ENCODE measurements at places on chromosomes 3 and 15.

DNA sequence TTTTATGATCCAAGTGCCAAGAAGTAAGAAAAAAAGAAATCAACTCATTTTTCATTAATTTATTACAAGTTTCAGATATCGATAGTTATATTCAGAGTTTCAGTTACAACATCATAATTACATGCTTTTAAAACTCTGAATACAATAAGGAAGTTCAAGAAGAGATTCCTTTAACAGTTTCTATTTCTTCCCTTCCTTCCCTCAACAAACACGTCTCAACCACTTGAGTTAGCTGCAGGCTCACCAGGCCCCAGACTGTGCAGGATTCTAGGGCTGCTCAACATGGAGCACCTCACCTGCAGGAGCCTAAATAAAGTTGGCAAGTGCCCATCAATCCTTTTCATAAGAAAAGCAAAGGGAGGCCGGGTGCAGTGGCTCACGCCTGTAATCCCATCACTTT lies 79.2 kb upstream of the FNDC3B start:
- no peak for DNase-seq

GRCh38 chr3:186237915-186238314 lies 124.1 kb downstream of the DGKG start:
- DNase-seq = no peak

GRCh38 chr3:154161806-154162205 lies 40.6 kb downstream of the ARHGEF26 start:
- no peak for DNase-seq

DNA sequence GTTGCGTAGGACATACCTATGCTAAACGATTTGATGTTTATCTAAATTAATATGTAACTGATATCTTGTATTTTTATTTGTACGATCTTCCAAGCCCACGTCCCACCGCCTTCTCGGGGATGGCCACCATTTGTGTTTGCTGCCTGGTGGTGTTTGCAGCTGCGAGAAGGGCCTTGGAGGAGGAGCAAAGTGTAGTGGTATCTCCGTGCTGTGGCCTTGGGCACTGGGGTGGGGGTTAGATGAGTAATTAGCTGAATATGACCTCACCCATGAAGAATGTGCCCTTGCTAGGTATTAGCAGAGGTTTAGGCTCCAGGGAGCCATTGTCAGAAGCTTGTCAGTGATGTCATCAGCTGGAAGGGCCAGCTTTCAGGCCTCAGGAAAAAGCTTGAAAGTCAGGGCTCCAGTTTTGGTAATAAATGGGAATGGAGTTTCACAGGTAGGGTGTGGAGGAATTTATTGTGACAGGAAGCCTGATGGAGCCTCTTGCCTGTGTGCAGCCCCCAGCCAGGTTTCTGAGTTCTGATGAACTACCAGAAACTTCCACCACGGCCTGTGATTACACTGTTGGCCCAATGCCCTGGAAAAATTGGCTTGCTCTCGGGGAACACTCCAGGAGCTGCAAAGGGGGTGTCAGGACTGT lies 41.0 kb downstream of the FLNB start:
- no peak for DNase-seq

DNA sequence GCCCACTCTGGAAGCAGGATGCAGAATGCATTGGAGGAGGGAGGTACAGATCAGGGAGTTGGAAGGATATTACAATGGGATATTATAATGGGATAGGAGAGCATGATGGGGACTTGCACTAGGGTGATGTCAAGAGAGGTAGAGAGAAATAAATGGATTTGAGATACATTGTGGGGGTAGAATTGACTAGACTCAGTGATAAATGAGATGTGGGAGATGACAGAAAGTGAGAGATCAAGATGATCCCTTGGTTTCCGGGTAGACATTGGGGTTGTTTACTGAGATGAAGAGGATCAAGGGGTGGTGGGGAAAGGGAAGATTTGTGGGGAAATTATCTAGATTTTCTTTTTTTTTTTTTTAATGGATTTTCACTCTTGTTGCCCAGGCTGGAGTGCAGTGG lies 42.7 kb downstream of the BFSP2 start:
- DNase-seq = no peak

GRCh38 chr15:77493324-77493907 lies 72.7 kb downstream of the HMG20A start:
- DNase-seq = no peak

DNA sequence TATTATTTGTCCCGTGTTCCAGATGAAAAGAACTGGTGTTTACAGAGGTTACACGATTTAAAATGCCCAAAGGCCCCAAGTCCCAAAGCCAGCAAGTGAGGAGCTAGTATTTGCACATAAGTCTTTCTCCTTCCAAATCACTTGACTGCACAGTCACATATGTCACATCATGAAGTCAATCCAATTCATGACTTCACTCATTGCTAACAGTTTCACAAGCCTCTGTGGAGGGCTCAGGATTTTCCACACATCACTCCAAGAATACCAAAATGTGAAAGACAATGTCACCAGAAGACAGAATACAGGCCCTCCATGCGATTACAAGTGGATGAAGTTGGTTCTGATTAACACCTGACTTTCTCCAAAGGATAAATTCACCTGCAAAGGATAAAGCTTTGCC lies 283.1 kb upstream of the UBE2E2 start:
- DNase-seq = no peak

GRCh38 chr15:80309769-80310384 lies 57.9 kb upstream of the CTXND1 start:
- DNase-seq = no peak

DNA sequence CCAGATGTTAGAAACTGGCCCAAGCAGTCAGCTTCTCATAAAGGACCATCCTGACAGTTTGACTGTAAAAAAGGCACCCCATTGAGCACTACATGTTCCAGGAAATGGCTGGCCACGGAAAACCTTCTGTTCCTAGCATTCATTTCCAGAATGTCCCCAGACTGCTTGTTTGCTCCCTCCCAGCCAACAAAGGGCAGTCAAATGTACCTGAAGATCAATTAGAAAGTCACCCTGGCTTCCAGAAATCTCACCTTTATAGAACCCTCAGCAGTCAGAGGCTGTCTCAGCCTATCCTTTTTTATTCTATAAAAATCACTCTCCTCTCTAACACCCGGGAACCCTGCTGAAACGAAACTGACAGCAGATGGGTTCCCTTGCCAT lies 784 bp upstream of the SAMMSON start:
- no peak for DNase-seq

- no peak for DNase-seq
Observed at GRCh38 chr3:13385373-13385965, 34.7 kb downstream of the NUP210 start.

GRCh38 chr3:37897763-37898162 lies 36.1 kb downstream of the CTDSPL start:
- no peak for DNase-seq

DNA sequence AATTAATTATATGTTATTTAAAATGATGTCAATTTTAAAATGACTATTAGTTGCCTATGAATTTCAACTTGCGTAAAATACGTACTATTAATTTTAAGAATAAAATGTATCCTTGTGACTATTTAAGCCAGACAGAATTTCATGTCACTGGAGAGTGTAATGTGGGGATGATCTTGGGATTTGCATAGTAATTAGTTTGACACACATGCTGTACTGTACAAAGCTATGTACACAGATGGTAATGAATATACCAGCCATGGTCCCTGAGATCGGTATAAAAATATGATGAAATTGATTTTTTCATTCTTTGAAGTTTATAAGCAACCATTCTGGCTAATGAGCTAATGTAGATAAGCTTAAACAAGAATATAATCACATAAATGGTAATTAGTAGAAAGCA lies 134.4 kb upstream of the ROBO1 start:
- no peak for DNase-seq

DNA sequence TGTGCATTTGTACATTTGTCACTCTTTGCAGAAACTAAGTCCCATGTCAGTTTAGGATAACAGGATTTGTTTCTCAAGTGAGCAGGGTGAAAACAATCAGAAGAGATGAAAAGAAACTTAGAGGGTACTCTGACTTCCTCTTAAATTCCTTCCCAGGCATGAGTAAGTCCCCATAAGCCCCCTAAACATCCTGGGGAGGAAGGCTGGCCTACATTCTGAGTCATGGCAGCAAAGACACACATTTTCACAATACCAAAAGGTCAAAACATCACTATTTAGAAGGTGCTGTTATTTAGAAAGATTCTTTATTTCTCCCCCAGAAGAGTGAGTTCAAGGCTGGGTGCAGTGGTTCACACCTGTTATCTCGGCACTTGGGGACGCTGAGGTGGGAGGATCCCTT lies 7.6 kb upstream of the FOXP1 start:
- DNase-seq = no peak

- DNase-seq = peak; percentile 34
Observed at GRCh38 chr15:71780115-71780976, 30.0 kb upstream of the NR2E3 start.

DNA sequence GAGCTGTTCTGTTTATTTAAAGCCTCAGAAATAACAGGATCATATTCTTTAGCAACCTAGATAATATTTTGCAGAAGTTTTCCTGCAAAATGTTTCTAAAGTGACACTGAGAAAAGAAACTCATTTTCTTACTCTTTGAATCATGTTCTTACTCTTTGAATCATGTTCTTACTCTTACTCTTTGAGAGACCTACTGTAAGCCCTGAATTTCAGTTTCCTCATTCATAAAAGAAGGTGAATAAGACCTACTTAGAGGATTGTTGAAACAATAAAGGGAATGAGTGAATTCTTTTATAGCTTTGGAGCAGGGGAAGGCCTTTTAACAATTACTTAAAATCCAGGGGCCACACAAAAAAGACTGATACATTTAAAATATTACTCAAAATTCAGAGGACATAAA lies 221.7 kb upstream of the CMC1 start:
- no peak for DNase-seq

- DNase-seq = no peak
Observed at GRCh38 chr3:23435904-23436303, 232.8 kb downstream of the UBE2E2 start.

DNA sequence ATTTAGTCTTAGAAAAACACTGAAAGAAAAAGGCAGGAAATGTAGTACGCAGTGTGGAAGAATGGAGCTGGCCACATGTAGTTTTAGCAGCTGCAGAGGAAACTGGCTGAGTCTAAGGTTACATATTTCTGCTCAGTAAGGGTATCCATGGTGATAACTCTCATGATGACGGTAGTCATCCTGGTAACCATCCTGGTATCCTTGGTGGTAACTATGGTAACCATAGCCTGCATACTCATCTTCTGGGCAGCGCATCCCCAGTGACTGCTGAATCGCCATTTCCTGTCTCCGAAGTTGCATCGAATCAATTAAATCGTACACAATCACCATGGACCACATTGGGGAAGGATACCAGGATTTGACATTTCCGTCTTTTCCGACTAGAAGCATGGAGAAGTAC lies 35.7 kb downstream of the CCDC80 start:
- DNase-seq = peak; percentile 2

GRCh38 chr3:141960731-141961130 lies 84.3 kb downstream of the ATP1B3 start:
- DNase-seq = no peak

All from stimulated activated CD4-positive, alpha-beta T cell treated with anti-CD3 and anti-CD28 coated beads, Interleukin-15, amount 100 ng/mL, for 24 hours (primary cell).